ENCODE measurements at places on chromosomes 1 and 21.

DNA sequence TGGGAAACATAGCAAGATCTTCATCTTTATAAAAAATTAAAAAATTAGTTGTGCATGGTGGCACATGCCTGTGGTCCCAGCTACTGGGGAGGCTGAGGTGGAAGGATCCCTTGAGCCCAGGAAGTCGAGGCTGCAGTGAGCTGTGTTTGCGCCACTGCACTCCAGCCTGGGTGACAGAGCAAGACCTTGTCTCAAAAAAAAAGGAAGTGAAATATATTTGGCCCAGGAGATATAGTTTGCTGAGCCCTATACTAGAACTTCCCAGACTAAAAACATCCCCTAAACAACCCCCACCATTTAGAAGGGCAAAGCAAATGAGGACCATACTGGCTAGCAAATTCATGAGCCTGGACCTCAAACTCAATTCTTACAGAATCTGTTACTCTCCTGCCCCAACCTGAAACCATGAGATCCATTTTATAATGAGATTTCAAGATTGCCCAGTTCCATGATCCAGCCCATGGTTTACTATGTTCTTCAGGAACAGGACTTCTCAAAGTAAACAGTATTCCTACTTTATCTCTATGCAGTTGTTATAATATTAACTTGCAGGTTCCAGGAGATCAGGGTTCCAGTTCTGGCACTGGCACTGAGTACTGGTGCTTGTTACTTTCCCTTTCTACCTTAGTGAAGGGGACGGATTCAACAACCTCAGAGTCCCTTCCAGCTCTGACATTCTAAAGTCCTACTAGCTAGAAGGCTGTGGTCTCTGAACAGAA, 48.9 kb upstream of the TADA1 start:
- no peak for DNase-seq

- no peak for DNase-seq
Measured at GRCh38 chr1:200780545-200781369, 42.1 kb downstream of the CAMSAP2 start.

DNA sequence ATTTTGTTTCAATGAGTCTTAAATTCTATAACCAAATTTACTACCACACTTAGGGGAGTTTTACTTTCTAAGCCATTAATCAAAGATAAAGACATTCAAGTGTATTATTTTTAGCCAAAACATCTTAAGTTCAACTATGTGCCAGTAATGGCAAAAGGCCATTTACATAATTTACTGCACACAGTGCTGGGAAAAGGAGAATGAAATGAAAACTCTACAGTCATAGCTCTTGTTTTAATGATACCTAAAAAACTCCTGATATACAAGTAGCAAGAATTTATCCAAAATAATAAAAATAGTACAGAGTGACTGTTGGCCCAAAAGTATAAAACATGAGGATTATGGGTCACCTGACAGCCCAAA, 42.4 kb upstream of the C1orf198 start:
- DNase-seq, result no peak

DNA sequence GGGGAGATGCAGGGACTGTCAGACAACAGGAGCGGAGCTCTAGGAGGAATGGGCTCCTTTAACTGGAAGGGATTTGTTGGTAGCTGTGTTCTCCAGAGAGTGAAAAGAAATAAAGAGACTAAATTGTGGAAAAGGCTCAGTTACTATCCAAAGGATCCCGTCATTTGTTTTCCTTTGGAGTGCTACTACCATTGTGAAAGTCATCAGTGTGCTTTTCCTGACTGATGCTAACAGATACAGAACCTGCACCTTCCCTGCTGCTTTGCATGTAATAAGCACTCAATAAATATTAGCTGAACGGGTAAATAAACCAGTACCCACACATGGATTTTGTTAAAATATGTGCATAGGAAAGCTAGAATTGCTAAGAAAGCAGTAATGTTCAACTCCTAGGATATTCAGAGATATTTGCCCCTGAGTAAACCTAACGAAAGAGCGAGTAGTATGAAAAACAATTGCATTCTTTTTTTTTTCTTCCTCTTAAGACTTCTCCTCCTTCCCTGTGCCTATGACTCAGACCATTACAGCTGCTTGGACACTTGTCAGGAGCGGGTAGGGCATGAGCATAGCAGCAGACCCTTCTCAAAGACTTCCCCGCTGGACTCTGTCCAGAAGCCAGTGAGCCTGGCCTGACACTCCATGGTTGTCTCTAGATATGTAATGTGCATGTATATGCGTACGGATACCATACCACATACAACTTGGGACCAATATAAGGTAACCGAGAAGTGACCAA, 41.7 kb downstream of the PTGFRN start:
- DNase-seq, result no peak

DNA sequence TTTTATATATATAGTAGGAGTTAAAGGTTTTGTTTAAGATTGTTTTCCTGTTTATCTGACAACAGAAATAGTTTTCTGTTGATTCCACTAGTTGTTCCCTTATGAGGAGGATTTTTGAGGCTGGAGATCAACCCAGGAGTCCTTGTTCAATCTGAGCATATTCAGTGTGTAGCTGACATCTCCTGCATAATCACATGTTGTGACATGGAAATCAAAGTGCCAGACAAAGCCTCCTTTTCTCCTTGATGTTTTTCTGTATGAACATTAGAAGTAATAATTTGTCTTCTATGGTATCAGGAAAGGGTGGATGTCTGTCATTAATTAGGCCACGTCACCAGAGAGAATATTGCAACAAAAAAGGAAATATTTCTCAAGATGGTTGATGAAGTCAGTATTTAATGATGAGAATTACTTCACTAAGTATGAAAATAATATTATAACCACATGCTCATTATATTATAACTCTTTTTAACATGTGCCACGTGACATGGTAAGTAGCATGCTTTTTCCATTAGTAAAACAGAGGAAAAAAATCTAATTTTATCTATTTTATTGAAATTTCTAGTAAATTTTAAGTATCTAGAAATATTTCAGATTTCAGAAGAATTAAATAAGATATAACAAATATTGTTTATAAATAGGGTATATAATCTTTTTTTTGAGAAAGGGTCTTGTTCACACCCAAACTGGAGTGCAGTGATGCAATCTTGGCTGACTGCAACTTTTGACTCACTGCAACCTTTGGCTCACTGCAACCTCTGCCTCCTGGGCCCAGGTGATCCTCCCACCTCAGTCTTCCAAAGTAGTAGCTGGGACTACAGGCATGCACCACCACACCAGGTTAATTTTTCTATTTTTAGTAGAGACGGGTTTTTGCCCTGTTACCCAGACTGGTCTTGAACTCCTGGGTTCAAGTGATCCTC, 223.5 kb downstream of the HMCN1 start:
- DNase-seq, result no peak

All from NCI-H2029 (cell line).